ENCODE measurements at places on chromosomes 16 and 17.

GRCh38 chr17:2087597-2088211, 32.8 kb downstream of the HIC1 start:
- DNase-seq: peak; percentile 37

- peak; percentile 21 for DNase-seq
Measured at GRCh38 chr16:50884066-50884860, 142.4 kb downstream of the CYLD start.

GRCh38 chr16:19696328-19696727, 21.7 kb downstream of the KNOP1 start:
- DNase-seq: peak; percentile 53

- DNase-seq: no peak
Measured at GRCh38 chr17:14125518-14126137, 56.3 kb downstream of the COX10 start.

DNA sequence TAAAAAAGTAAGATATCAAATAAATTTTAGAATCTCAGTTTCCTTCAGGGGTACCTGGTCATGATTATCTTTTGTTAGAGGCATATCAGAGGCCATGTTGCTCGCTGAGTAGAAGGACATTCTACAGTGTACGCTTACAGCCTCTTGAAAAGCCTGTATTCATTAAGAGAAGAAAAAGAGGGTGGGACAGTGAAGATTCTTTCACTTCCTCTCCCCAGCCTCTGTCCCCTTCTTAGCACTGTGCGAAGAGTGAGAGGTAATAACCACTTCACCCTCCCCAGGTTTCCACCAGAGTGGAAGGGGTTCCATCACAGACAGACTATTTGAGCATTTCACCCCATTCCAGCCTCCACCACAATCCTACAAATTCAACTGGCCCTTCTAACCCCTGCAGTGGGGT, 4.8 kb upstream of the LPO start:
- no peak for DNase-seq

DNA sequence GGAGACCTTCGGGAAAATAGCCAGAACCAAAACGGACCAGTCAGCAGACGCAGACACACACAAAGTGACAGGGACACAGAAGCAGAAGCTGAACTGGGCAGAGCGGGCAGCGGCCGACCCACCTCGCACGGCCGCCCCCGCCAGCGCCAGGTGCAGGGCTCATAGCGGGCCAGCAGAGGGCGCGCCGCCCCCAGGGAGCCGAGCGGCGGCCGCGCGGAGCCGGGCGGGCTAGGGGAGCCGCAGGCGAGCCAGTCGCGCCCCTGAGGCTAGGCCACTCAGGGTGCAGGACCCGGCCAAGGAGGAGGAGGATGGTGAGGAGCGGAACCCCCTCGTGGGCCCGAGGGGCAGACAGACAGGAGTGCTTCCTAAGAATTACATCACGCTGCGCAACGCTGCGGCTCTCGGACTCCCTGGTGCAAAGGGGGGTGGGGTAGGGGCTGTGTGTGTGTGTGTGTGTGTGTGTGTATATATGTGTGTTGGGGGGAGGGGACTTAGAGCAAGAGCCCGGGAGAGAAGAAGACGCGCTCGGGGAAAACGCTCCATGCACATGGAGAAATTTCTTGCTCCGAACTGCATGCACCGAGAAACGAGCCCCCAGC, 913 bp upstream of the NOG start:
- peak; percentile 62 for DNase-seq

DNA sequence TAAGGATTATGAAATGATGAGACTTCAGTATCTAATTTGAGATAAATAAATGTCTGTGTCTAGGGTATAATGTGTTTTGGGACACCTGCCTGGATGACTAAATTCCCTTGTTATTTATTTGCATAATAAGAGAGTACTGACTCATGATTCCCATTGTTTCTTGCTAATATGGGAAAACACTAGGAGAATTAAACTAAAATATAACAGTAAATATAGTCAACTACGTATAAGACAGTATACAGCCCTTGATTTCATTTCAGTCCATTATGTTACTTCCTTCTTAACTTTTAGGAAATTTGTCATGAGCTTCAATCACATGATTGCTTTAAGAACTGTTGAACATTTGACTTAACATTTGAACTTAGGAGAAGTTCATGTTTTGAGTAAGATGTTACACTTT, 62.4 kb downstream of the VMP1 start:
- no peak for DNase-seq

DNA sequence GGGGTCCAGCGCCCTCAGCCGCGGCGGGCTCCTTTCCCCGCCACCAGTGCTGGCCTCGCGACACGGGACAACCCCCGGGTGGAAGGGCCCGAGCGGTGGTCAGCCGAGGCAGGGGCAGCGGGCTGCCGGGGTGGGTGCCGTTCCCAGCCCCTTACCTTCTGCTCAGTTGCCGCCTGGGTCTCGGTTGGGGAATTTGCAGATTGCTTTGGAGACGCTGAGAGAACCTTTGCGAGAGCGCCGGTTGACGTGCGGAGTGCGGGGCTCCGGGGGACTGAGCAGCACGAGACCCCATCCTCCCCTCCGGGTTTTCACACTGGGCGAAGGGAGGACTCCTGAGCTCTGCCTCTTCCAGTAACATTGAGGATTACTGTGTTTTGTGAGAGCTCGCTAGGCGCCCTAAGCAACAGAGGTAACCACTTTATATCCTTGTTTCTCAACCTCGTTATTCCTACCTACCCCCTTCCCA, 381 bp downstream of the CTNS start:
- peak; percentile 2 for DNase-seq

GRCh38 chr17:42118545-42118944, 2.6 kb downstream of the KAT2A start:
- DNase-seq: peak; percentile 42

- no peak for DNase-seq
Measured at GRCh38 chr16:57701759-57702371, 7.3 kb downstream of the DRC7 start.

DNA sequence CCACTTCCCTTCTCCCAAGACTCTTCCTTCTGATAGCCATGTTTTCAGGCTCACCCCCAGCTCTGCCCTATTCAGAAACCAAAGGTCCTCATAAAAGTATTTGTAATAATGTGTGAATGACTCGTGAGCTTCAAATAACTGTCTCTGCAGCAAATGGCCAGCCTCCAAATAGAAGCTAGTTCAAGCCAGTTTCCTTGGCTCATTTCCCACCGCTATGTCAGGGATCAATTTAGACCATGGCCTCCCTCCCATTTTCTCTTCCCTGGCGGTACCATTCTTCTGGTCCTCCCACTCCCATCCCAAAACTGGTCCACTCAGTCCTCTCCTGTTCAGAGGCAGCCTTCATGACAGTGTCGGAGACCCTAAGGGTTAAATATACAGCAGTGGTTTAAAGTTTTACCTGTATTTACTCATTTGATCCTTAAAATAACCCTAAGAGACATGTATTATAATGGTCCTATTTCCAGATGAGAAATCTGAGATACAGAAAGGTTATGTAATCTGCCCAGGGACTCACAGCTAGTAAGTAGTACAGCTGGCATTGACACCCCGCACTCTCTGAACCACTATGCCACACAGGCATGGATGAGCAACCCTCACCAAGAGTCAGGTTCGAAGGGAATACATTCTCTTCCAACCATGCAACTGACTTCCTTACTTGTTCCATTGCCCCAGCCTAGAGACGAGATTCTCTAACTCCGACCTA, 42.9 kb downstream of the GAS7 start:
- DNase-seq: no peak

DNA sequence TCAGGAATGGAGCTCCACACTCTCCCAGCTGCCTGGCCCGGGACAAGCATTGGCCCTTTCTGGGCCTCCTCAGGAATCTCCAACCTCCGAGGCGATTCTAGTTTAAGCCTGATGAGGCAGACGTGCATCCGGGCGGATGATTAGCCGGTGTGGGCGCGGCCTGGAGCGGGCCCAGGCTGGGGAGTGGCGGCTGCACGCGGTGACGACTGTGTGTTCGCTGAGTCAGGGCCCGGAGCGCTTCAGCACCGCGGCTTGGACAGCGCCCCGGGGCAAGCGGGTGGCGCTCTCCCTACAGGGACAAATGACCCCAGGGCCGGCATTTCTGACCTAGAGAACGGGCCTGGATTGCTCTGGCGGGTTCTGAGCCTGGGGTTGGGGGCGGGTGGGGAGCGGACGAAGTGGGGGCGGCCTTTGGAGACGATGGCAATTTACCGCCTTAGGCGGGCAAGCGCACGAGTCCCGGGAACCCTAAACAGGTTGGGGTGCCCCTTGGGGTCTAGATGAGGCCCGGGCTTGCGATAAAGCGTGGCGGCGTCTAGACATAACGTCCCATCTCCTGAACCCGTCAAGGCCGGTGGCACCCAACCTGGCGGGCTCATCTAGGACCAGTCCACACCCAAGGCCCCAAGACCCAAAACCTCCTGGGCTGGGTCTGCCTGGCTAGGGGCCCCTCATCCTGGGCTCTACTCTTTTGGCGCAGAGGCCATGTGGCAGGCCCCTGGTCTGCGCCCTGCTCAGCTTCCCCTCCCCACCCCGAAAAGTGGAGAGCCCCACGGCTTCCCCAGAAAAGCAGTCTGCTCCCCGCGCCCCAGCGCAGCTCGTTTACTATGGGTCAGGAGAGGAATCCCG, 22.3 kb upstream of the ZNHIT3 start:
- DNase-seq: peak; percentile 23

- DNase-seq: no peak
Measured at GRCh38 chr16:27817038-27817437, 246.5 kb downstream of the GSG1L start.

GRCh38 chr17:36921095-36921851, 16.0 kb upstream of the LHX1 start:
- DNase-seq: no peak

- peak; percentile 13 for DNase-seq
Measured at GRCh38 chr16:22008215-22009059, 526 bp downstream of the MOSMO start.

- no peak for DNase-seq
Measured at GRCh38 chr17:27751622-27752490, 48.5 kb downstream of the NOS2 start.

DNA sequence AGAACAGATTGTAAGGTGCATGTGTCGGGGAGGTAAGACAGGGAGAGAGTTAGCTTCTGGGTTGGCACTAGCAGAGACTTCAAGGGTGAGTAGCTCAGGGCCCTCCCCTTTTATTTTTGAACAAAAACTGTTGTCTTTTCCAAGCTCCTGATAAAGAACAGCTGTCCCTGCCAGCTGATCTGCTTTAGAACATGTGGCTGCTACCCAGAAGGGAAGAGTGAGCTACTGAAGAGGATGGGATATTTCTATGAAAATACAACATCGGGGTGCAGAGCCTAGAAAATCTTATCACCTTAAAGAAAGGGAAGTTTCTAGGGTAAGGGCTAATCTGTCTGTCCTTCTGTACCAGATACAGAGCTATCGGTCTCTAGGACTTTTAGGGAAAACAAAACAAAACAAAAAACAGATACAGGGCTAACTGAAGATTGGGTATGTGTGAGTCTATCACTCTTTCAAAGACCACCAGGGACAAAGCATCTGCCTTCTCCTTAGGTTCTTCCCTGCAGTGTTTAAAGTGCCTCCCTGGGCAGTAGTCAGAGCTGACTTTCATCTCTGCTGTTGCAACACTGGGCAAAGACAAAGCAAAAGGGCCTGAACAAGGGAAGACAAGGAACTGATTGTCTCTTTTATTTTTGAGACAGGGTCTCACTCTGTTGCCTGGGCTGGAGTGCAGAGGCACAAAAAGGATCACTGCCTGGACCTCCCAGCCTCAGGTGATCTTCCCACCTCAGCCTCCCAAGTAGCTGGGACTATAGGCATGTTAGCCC, 5.0 kb upstream of the DHRS13 start:
- DNase-seq: no peak
